ENCODE measurements at places on chromosomes 11 and 22. TPM values are rescaled to one million over a fixed set of nuclear protein-coding genes. Genes with fewer than 3 reads are reported as not detected.

LSP1 gene
- total RNA-seq: 32.2 TPM

OOSP4A gene
- not detected for total RNA-seq

USP28 gene
- 17.1 TPM for total RNA-seq

DNA sequence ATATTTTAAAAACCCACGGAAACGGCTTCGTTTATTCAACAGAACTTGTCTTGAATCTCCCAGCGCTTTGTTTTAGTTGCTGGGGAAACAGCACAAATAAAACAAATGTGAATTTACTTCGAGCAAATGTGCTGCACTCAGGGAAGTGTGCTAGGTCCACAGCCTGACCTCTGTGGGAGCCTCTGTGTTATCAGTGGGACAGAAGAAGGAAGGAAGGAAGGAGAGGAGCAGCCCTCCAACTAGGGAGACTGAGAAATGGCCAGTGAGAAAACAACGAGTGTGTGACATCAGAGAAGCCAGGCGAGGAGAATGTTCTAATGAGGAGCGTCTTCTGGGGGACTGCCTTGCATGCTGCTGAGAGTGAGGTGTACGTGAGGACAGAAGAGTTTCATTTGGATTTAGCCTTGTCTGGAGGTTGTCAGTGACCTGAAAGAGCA, 42.7 kb downstream of the PPP6R3 start:
- no peak for DNase-seq

- no peak for DNase-seq
These were observed 90.6 kb downstream of the TMEM135 start for GRCh38 chr11:87128372-87128771.

DNA sequence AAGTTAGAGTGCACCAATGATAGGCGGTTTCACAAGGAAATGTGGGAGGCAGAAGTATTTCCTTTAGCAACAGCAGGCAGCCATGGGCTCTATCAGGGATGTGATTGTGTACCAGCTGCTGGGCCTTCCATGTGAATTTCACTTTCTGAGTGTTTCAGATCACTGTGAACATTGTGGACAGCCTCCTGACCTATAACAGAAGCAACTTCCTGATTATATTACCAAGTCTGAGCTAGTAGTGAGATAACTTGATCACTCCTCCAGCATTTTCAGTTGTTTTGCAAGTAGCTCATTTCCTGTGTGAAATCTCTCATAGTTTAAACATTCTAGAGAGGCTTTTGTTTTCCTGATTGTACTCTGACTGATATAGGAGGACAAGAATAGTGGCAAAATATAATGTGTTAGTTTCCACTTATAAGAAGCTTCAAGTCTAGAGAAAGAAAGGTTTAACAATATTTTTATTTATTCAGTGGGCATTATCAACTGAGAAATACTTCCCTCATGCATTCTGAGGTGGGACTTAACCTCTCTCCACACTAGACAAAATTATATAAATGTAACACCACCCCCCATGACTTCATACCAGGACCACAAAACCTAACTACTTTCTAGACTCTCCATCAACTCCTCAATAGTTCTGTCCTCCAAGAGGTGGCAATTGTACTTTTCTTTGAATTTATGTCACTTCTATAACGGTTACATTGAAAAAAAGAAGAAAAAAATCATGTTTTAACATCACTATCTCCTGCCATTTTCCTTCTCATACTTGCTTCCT, 184.2 kb upstream of the LUZP2 start:
- no peak for DNase-seq

IL17REL gene
- total RNA-seq: 0.09 TPM

DNA sequence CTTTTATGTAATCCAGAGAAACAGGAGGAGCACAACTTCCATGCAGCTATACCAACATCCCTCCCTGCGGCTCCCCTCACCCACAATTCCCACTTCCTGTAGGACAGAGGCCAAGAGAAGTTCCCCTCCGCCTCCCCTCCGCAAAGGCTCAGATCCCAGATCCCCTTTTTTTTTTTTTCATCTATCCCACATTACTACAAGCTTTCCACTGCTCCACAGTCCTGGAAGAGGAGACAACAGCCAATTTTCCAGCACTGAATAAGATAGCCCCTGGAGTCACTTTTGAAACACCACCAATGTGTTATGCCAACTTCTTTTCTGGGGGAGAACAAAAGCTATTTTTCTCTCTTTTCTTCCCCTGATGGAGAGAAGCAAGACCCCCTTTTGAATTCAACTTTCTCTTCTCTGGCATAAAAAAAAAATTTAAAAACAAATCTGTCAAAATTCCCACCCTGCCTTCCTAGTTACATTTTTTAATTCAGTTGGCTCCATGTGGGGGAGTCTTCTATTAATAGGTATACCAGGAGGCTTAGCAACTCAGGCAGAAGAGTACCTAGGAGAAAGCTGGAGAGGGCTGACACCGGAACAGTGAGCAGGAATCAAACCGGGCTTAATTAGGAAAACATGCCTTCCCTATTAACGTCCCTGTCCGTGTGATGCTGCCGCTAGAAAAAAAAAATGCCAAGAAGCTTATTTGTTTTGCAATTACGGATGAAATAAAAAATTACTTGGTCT, 543.4 kb downstream of the BUD13 start:
- no peak for DNase-seq

TREH gene
- 1.1 TPM for total RNA-seq

DNA sequence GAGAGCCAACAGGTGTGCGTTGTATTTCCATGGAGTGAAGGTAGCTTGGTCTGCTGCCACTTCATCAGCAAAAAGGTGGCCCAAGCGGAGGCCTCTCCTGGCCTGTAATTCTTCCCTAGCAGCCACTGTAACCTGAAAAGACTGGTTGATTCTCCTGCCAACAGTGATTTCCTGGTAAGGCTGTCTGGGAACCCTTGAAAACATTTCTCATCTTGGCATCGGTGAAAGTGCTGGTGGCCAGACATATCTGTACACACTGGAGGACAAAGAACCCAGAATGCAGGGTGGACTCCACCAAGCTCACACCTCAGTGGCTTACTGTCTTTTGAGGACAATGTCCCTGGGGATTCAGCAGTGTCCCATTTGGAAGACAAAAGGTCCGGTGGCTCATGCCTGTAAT, 128.0 kb downstream of the TRIM29 start:
- no peak for DNase-seq

Measured in mucosa of descending colon (tissue), 3 donors.